ENCODE measurements at places on chromosomes 6 and 20.
A peak's percentile ranks its signal among the peaks of the same experiment; 100 is the strongest.

DNA sequence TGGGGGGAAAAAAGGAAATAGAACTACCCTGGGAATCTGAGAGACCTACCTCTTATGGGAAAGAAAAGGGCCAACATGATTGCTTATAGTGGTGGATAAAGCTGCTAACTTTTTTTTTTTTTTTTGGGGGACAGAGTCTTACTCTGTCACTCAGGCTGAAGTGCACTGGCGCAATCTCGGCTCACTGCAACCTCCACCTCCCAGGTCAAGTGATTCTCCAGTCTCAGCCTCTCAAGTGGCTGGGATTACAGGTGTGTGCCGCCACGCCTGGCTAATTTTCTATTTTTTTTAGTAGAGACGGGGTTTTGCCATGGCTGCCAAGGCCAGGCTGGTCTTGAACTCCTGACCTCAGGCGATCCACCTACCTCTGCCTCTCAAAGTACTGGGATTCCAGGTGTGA, 39.5 kb upstream of the TBC1D22B start:
- DNase-seq, result no peak

DNA sequence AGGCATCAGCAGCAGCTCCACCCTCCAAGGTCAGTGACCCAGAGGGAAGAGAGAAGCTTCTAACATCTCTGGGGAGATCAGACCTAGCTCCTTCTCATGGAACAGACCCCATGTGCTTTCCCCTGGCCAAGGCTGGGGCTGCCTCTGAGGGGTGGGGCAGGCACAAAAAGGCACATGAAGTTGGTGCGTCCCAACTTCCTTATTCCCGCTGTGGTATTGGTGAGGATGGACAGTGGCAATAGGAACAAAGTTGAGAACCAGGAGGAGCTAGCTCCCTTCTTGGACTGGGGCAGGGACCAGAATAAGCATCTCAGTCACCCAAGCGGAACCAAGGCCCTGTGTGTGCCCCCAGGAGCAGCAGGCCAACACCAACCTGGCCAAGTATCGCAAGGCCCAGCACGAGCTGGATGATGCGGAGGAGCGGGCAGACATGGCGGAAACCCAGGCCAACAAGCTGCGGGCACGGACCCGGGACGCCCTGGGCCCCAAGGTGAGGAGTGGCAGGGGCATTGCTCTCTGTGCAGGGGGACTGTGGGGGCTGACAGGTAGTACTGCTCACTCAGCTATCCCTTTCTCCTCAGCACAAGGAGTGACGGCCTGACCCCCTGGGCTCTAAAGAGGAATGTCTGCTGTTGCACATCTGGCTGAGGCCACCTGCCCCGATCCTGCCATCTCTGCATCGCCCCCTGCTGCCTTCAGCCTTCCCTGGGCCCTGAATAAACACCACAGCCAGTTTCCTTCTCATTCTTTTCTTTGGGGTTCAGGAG, 46.1 kb downstream of the MYH7B start:
- DNase-seq, result no peak

GRCh38 chr6:34288581-34288980, 39.8 kb upstream of the SMIM29 start:
- no peak for DNase-seq

- DNase-seq, result no peak
These were observed 1.3 kb upstream of the FOXC1 start for GRCh38 chr6:1608222-1609040.

DNA sequence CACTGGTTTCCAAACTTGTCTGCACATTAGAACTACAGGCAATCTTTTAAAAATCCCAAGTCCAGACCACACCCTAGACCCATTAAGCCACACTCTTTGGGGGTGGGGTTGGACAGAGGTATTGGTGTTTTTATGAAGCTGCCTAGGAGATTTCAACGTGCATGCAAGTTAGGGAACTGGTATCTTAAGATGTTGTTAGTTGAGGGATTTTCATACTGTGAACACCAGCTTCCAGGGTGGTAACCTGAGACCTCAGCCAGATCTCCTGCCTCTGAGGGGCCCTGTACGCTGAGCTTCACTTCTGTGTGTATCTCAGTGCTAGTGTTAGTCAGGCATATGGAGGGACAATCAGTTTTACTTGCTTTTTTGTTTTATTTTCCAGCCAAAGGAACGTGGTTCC, 138.0 kb downstream of the UTRN start:
- DNase-seq, result no peak

- no peak for DNase-seq
These were observed 418.0 kb upstream of the SULF2 start for GRCh38 chr20:48203252-48203651.

GRCh38 chr6:139757784-139758183, 383.3 kb upstream of the CITED2 start:
- no peak for DNase-seq

DNA sequence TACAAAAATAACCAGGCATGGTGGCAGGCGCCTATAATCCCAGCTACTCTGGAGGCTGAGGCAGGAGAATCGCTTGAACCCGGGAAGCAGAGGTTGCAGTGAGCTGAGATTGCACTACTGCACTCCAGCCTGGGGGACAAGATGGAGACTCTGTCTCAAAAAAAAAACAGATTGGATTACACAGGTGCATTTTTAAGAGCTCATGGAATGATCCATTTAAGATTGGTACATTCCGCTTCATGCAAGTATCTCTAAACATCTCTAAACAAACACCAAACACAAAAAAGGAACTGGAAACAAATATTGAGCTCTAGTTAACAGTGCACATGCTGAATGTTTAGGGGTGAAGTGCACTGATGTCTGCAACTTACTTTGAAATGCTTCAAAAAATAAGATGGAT, 154.3 kb downstream of the GRM4 start:
- no peak for DNase-seq

- DNase-seq, result no peak
These were observed 94.5 kb upstream of the F13A1 start for GRCh38 chr6:6414931-6415330.

DNA sequence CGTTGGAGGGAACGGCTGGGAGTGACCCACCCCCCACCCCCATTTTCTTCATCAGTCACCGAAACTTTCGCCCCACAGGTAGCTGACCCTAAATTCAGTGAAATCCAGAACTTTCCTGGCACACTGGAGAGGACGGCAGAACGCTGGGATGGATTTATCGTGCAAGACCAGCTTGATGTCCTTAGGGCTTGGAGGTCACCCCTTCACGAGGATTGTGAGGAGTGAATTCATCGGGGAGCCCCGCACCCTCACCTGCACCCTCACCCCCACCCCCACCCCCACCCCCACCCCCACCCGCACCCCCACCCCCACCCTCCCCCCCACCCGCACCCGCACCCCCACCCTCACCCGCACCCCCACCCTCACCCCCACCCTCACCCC, 13.3 kb upstream of the TCFL5 start:
- DNase-seq, result no peak

GRCh38 chr20:38757145-38757775, 9.0 kb downstream of the ACTR5 start:
- no peak for DNase-seq

GRCh38 chr20:50371878-50372769, 138.1 kb upstream of the PTPN1 start:
- no peak for DNase-seq

DNA sequence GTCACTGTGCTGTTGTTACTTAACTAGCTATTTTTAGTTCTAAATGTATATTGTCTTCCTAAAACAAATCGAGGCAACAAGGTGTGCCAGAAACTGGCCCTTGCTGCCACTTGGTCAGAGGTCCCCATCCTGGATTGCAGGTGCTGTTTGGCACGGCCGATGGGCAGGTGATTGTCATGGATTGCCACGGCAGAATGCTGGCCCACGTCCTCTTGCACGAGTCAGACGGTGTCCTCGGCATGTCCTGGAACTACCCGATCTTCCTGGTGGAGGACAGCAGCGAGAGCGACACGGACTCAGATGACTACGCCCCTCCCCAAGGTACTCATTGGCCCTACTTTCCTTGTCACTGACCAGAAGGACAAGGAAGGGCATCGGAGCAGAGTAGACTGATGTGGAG, 111.0 kb upstream of the TMEM181 start:
- DNase-seq, result no peak

DNA sequence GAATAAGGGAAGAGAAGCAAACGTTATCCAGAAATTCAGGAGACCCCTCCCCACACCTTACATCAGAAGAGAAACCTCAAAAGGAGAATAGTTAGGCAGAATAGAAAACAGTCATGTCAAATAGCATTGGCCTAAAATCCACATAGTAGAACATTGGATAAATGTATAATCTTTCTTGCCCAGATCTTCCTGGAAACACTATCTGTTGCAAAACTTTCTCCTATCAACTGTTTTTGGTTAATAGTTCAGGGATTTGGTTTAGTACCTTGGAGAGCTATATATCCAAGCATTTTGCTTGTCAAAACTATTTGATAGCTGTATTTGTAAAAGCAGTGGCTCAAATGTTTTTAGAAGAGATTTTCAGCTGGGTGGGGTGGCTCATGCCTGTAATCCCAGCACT, 74.3 kb upstream of the PHACTR2 start:
- no peak for DNase-seq

GRCh38 chr20:61599061-61599531, 347.0 kb downstream of the CDH4 start:
- DNase-seq, result no peak

- DNase-seq, result no peak
These were observed 126.3 kb downstream of the CARMIL1 start for GRCh38 chr6:25405442-25405841.

GRCh38 chr6:132063204-132063603, 112.0 kb upstream of the CCN2 start:
- DNase-seq, result no peak

GRCh38 chr6:135438907-135439535, 58.5 kb downstream of the AHI1 start:
- DNase-seq, result no peak

DNA sequence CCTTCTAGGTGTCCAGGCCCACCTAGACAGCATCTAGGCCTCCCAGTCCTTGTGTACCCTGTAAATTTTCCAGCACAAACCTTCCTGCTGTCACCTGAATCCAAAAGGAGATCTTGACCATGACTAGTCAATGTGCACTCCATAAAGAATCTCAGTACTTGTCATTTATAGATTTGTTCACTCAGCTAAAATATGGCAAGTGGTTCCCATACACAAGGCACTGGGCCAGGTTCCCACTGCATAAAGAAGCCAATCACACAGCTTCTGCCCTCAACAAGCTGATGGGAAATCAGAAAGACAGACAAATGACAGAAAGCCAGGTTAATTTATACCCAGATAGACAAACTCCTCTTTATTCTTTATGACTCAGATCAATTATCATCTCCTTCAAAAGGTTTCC, 526.8 kb downstream of the CD83 start:
- DNase-seq, result no peak

GRCh38 chr6:144343701-144344428, 58.7 kb downstream of the UTRN start:
- DNase-seq, result no peak

DNA sequence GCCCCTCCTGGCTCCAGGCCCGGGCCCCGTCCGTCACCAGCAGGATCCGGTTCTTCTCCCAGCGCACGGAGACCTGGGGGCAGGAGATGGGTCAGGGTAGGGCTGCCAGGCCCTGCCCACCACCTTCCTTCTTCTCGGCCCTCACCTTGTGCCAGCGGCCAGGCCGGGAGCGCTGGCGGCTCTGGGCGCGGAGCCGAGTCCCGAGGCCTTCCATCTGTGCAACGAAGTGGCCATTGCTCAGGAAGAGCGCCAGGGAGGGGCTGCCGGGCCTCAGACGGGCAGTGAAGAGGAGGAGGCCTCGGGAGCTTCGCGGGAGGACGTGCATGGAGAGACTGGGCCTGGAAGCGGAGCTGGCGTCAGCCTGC, 7.9 kb downstream of the ADRM1 start:
- no peak for DNase-seq

DNA sequence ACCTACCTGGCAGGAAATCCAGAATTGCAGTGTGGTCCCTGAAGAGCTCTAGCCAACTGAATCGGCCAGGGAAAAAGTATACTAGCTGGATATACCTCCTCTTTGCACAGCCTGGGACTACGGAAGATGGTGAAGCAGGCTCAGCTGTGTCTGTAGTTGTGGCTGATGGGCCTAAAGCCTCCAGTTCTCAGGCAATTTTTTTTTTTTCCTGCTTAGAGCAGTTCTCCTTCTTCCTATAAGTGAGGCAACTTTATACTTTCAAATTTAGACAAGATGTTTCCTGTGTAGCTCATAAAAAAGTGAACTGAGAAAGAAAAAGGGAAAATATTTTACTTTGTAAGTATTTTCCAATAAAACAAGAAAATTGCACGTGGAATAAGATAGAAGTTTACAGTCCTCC, 172.9 kb downstream of the CARMIL1 start:
- no peak for DNase-seq

GRCh38 chr6:119090256-119090655, 11.8 kb upstream of the FAM184A start:
- no peak for DNase-seq

DNA sequence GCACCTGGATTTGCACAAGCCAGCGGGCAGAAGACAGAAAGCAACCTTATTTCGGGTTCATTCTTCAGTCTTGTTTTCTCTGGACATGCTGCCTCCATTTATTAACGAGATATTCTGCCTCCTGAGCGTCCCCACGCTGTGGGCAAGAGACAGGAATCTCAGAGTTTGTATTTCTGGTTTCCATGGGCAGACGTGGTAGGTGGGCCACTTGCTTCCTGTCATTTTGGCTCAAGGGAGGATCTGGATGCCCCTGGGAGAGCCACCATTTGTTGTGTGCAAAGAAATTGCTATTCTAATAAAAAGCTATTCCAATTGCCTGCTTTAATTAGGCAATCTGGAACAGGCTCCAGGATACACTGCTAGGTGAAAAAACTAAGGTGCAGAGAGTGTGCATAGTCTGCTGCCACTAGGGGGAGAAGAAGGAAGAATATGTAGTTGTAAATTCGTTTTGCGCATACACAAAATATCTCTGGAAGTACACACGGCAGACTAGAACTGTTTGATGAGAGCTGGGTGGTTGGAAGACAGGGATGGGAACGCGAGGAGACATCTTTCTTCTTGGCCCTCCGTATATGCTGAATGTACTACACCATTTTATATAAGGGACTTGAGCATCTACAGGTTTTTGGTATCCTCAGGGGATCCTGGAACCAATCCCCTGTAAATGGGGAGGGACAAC, 30.1 kb upstream of the SLC16A10 start:
- peak; percentile 22 for DNase-seq

DNA sequence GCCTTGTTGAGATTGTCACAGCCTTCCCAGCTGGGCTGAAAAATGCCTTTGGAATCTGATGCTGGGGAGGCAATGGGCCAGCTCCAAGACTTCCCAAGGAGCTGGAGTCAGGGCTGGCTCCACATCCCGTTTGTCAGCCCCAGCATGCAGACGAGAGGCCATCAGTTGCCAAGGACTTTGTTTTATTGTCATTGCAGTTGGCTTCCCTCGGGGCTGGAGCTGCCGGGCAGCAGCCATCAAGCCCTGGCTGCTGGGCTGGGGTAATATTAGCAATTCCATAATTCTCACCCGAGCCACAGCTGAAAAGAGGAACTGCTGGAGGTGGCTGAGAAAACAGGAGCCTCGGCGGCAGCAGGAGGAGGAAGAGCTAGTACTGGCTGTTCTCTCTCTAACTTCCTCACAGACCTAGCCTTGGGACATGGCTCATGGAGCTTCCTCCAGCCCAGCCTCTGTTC, 182.5 kb downstream of the CDC5L start:
- DNase-seq, result no peak
